ENCODE measurements at places on chromosomes 4 and X.

DNA sequence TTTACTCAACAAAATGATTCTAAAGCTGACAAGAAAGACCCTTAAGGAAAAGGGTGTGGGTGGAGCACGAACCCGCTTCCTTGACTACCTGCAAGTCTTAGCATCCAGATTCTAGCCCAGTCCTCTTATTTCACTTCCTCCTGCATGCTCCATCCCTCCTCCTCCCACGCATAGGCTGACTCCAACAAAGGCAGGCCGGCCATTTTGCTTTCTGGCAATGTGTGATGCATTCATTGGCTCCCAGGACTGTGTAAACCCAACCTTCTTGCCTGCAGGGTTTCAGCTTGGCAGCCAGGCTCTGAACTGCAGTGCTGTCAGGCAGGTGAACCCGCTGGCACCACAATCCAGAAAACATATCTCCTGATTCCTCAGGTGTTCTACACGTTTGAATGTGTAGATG, 39.3 kb downstream of the RTL9 start:
- no peak for DNase-seq

- no peak for DNase-seq
These were observed 148.4 kb downstream of the AR start for GRCh38 chrX:67692246-67692645.

- no peak for DNase-seq
These were observed 93.3 kb upstream of the SCML1 start for GRCh38 chrX:17644001-17644400.

GRCh38 chr4:142567199-142567598, 278.9 kb downstream of the INPP4B start:
- DNase-seq: peak; percentile 61

GRCh38 chr4:1866189-1866661, 5.0 kb upstream of the NSD2 start:
- no peak for DNase-seq

- no peak for DNase-seq
These were observed 104.4 kb downstream of the HHIP start for GRCh38 chr4:144750348-144750747.

- no peak for DNase-seq
These were observed 37.4 kb downstream of the PPP3CA start for GRCh38 chr4:101309925-101310324.

- DNase-seq: no peak
These were observed 29.2 kb downstream of the SEC24B start for GRCh38 chr4:109462802-109463201.

DNA sequence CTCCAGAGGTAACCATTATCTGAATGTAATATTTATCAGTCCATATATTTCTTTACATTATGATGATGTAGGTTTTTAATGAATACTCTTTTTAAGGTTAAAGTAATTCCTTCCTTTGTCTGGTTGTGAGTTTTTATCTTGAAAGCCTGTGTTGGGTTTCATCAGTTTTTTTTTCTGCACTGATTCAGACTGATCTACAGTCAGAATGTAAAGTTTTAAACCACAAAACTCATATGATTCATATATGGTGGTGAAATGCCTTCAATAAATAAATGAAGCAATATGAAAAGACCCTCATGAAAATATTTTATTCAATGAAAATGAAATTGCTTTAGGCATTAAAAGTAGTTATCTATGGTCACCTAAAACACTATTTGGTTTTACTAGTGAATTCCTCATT, 47.1 kb downstream of the SORBS2 start:
- no peak for DNase-seq
